Diencephalon (tissue), 1 donor: ENCODE measurements at places on chromosomes 1 and 21. TPM values are rescaled to one million over a fixed set of nuclear protein-coding genes. Genes with fewer than 3 reads are reported as not detected.

NBPF8 gene
- 9.5 TPM for total RNA-seq

C1orf115 gene
- total RNA-seq: 9.7 TPM

LCE3E gene
- total RNA-seq: not detected

GBP6 gene
- total RNA-seq: 0.69 TPM

PCSK9 gene
- total RNA-seq: 0.23 TPM

VTCN1 gene
- 0.92 TPM for total RNA-seq

TGFB2 gene
- 30.7 TPM for total RNA-seq

OTUD3 gene
- total RNA-seq: 14.3 TPM

RPE65 gene
- total RNA-seq: 2.1 TPM

ENTREP3 gene
- 5.5 TPM for total RNA-seq

TP73 gene
- total RNA-seq: 0.92 TPM

FLG2 gene
- total RNA-seq: not detected

CD34 gene
- total RNA-seq: 1.8 TPM

FCER1A gene
- total RNA-seq: not detected

KRTAP19-1 gene
- not detected for total RNA-seq

TNFRSF18 gene
- not detected for total RNA-seq

FAM167B gene
- total RNA-seq: 0.46 TPM

ADAMTS5 gene
- total RNA-seq: 4.6 TPM

NHLH2 gene
- total RNA-seq: 16.1 TPM
